ENCODE measurements at places on chromosomes 4 and X.

DNA sequence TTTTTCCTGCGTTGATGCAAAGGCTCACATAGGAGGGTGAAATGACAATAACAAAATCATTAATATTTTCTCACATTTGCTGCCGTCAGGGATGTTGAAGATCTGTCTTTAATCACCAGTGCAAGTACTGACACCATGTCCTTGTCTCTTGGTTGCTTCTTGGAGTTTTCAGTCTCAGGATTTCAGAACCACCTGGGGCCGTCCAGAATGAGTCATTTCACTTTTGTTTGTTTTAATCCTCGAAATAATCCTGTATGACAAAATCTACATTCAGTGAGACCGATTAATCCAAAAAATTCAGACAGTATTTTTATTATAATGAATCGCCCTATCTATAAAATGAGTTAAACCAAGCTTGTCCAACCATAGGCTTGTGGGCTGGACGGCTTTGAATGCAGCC, 47.2 kb downstream of the NEIL3 start:
- no peak for DNase-seq

DNA sequence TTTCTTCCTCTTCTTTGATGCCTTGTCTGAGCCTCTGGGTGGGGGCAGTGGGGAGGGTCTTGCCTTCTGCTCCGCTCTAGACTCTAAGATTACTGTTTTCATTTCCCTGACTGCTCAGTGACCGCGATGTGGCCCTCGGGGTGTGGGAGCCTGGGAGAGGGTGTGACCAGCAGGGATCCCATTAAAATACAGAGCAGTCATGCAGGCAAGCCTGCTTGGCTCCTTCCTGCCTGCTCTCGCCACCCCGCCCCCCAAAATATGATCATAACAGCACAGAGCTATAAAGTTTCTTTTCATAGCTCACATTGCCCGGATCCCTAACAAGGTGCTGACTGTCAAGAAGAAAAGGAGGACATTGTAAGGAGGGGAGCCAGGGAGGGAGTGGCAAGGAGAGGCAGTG, 332.9 kb downstream of the RAB28 start:
- DNase-seq, result no peak

- no peak for DNase-seq
These were observed 38.5 kb downstream of the LRP2BP start for GRCh38 chr4:185357211-185357610.

- DNase-seq, result no peak
These were observed 8.1 kb upstream of the NAAA start for GRCh38 chr4:75948822-75949444.

DNA sequence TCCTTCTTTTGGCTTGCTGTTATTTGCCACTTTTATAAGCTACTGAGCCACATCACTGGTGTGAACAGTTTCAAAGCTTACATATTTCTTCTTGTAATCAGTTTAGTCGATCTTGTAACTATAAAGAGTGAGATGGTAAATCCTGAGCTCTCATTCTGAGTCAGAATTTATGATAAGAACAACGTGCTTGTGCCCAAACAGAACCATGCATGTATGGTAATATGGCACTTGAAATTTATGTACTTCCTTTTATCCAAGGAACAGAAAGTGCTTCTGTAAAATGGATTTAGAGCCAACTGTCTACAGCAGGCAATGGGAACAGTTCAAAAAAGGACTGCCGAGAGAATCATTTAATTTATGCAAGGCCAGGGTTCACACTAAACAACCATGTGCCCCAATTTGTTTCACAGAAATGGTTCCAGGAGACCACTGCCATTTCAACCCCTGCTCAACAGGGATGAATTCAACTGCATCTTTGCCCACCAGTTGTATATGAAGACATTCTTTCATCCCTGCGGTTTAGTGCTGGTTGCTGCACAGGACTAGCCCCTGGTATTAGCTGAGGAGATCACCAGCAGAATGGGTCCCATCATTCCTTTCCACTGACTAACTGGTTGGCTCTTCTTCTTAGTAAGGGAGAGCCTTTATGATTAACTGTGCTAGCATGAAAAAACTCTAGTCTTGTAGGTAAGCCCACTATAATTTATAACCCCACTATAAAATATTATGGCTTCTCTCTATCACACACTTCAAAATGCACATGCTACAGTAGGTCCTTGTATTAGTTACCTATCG, 162.9 kb upstream of the PGRMC2 start:
- no peak for DNase-seq

GRCh38 chr4:77695774-77696173, 90.2 kb downstream of the CXCL13 start:
- no peak for DNase-seq

GRCh38 chr4:143341186-143341755, 4.6 kb downstream of the GAB1 start:
- DNase-seq, result no peak

- DNase-seq, result no peak
These were observed 12.4 kb upstream of the C4orf50 start for GRCh38 chr4:6030679-6031078.

DNA sequence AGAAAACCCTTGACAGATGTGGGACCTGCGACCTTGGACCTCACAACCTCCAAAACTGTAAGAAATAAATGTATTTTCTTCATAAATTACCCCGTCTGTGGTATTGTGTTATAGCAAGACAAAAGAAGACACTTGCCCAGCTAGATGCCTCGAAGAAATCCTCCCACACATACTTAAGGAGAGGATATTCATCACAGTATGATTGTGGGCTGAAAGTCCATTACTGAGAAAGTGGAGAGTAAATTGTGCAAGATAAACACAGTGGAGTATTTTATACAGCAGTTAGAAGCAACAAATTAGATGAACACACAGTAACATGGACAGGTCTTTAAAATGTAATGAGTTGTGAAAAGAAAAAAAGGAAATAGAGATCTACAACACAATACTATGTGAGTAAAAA, 25.8 kb upstream of the PLA2G12A start:
- DNase-seq, result no peak

DNA sequence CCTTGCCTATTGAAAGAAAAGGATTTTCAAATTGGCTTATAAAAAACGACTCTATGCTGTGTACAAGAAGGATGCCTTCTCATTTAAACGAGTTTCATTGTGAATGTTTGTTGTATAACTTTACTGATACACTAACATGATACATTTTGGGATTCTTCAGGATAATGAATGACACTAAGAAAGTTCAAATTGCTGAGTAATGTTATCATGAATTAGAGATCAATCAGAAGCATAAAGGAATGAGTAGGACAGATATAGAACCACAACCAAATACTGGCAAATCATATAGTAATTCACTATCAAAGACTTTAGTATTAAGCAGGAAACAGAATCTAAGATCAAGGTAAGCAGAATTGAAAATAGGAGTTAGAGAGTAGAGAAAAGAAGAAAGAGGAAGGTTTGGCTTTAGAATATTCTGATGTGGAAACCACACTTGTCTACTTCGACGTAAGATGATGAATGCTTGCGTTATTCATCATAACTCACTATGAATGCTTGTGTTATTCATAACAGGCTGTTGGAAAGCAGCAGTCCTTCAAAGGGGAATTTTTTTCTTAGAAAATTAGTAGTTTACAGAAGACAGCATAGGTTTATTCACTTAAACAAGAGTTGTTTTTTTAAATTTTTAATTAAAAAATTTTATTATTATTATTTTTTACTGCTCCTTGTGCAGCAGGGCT, 13.4 kb downstream of the CCDC158 start:
- no peak for DNase-seq

- no peak for DNase-seq
These were observed 848 bp downstream of the RAB9A start for GRCh38 chrX:13689741-13690211.

- DNase-seq, result no peak
These were observed 23.3 kb upstream of the FRAS1 start for GRCh38 chr4:78033861-78034260.

DNA sequence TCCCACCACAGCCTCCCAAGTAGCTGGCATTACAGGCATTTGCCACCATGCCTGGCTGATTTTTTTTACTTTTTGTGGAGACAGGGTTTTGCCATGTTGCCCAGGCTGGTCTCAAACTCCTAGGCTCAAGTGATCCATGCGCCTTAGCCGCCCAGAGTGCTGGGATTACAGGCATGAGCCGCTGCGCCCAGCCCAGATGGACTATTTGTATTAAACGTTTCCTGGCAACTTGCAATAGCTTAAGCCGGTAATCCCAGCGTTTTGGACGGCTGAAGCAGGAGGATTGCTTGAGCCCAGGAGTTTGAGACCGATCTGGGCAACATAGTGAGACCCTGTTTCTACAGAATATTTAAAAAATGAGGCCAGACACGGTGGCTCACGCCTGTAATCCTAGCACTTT, 18.4 kb downstream of the UBE2K start:
- no peak for DNase-seq

DNA sequence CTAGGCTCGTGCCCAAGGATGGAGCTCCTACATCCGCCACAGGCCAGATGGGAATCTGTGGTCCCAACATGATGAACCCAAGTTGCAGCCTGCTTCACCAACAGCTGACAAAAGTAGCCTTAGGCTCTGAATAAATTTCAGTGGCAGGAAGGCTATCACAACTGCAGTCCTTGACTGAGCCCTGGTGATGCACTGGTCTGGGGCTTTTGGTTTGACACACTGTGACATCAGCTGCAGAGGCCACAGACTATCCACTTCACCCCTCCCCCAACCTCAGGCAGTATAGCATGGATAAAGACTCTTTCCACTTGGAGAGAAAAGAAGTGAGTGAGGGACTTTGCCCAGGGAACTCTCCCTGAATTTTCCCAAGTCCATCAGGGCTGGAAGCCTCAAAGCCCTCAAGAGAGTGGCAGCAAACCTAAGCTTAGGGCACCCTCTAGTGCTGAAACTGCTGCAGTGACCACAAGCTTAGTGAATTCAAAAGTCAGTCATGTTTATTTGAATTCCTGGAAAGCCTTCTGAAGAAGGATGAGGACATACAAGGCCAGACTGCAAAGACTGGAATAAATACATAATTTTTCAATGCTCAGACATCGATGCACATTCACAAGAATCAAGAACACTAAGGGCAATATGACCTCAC, 135.0 kb upstream of the TENT5D start:
- DNase-seq, result no peak

DNA sequence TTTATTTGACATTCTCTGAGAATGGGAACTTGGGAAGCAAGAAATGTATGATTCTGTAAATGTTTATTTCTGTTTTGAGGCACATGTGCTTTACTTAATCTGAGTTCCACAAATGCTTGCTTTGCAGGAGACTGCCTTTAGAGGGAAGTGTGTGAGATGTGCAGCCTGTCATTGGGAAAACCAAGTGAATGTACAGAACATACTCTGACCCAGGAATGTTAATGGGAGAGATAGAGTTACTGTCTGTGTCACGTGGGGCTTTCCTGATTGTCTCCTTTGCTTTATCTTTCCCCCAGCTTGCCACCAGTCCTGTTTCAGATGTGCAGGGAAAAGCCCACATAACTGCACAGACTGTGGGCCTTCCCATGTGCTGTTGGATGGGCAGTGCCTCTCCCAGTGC, 218.6 kb upstream of the ANXA3 start:
- no peak for DNase-seq

GRCh38 chr4:76639288-76639687, 204.3 kb downstream of the SHROOM3 start:
- DNase-seq, result no peak

DNA sequence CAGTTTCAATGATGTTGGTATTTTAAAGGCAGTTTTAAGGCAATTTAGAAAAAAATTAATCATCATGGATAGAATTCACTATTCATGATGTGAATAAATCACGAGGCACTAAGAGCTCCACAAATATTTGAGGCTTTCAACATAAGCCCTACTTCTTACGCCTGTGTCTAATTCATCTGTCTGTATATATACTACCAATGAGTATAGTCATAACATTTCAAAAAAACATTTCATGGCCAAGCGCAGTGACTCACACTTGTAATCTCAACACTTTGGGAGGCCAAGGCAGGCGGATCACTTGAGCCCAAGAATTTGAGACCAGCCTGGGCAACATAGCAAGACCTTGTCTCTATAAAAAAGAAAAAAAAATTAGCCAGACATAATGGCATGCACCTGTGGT, 56.5 kb downstream of the FBXL5 start:
- no peak for DNase-seq

GRCh38 chr4:176002007-176002613, 63.5 kb upstream of the WDR17 start:
- no peak for DNase-seq

- DNase-seq, result no peak
These were observed 20.7 kb downstream of the PAGE5 start for GRCh38 chrX:55240788-55241340.

DNA sequence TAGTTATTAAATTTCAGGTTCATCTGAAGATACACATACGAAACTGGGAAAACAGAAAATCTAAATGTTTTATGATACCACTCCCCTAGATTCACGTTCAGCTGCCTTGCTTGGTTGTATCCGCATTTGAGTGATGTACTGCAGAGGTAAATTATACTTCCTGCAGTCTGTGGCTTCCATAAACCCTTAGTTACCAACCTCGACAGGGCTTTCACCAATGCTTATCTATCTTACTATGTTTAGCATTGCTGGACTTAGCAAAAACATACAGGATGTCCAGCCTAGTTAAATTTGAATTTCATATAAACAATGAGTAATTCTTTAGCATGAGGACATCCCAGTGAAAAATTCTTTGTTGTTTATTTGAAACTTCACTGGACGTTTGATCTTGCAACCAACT, 108.8 kb downstream of the TMA16 start:
- DNase-seq, result no peak

- DNase-seq, result no peak
These were observed at the start of gene AMBN for GRCh38 chr4:70591955-70592582. Gene AMBN (plus strand): TSS chr4:70592256. CDS start chr4:70592359, 103 bp downstream.

GRCh38 chr4:80295826-80296225, 29.4 kb downstream of the FGF5 start:
- no peak for DNase-seq

DNA sequence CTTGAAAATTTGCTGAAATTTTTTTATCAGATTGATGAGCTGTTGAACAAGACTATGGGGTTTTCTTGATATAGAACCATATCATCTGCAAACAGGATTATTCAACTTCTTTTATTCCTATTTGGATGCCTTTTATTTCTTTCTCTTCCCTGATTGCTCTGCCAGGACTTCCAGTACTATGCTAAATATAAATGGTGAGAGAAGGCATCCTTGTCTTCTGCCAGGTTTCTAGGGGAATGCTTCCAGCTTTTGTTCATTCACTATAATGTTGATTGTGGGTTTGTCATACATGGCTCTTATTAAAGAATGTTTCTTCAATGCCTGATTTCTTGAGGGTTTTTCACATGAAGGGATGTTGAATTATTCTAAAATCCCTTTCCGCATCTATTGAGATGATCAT, 1139.5 kb downstream of the FAM133A start:
- no peak for DNase-seq

- DNase-seq, result no peak
These were observed 709.7 kb downstream of the DMD start for GRCh38 chrX:32501606-32502005.

DNA sequence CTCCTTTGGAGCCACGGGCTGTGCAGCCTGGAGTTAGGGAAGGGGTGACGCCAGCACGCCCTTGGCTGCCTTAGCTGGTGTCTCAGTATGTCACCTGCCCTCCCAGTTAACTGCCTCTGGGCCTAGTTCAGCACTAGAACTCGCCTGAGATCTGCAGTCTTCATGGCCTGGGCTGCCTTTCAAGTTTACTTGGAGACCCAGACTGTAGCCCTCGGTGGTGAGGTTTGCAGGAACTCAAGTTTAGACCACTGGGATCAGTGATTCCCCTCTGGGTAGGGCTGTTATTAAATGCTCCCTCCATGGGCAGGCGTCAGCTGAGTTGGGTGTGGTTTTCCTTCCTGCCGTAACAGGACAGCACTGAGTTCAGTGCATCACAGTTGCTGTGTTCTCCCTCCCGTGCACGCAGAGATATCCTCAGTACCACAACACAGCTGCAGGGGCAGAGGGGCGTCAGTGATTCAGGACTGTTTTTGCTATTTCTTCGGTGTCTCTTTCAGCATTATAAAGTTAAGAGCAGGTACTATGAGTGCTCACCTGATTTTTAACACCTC, 30.5 kb downstream of the PLAC8 start:
- DNase-seq, result no peak
